ENCODE measurements at places on chromosomes 6 and 20.

- peak; percentile 50 for DNase-seq
These were observed 105.8 kb downstream of the QRSL1 start for GRCh38 chr6:106735136-106735633.

GRCh38 chr6:117272032-117272866 is 6.9 kb downstream of the VGLL2 start:
- DNase-seq = no peak

DNA sequence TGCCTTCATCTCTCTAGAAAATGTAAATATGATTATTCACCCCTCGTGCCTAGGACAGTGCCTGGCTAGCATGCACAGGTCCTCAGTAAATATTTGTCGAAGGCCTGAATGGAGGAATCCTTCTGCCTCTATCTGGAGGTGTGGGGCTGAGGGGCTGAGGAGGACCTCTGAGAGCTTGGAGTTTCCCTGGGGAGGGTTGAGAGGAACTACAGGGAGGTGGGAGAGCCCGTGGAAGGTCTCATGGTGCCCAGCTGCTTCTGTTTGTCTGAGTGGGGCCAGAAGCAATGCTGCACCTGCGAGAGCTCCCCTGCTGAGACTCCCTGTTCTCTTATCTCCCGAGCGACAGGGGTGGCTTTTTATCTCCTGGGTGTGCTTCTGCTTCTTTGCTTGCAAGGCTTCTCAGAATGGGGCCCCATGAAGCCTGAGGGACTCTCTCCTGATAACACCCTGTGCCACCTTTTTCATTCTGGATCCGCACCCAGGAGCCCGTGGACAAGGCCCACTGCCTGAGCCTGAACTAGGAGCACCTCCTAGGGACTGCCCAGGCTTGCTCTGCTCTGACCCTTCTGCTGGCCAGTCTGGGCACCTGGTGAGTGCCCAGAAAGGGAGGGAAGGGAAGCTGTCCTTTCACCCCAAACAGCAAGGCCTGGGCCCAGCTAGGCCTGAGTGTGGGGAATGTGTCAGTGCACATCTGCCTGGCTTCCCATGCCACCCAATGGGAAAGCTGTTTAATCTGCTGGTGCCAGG is 2.4 kb downstream of the SLC29A1 start:
- peak; percentile 57 for DNase-seq

GRCh38 chr6:39465539-39465938 is 143.0 kb upstream of the KCNK16 start:
- no peak for DNase-seq

DNA sequence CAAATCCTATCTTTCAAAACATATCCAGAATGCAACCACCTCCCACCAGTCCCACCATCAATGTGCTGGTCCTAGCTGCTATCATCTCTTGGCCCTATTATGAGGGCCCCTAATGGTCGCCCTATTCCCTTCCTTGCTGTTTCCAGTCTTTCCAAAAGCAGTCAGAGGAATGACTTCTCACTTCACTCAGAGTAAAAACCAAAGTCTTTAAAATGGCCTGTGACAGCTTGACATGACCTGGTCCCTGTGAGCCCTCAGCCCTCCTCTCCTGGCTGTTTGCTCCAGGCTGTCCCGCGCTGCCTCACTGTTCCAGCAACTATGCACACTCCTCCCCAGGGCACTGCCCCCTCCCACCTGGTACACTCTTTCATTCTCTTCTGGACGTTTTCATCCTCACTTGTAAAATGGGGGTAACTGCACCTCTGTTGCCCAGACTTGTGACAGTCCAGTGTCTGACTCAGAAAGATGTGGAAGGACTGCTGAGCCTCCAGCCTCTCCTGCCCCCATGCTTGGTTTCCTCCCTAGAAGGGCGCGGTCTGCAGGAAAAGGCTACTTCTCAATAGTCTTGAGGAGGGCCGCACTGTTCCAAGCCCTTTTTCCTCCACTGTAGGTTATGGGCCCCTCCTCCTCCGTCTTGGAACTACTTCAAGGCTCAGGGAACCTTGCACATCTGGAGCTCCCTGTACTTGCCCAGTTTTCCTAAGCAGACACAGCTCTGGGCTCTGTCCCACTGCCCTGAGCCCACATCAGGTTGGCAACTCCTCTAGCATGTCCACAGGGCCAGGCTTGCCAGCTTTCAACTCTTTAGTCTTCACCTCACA is 64.7 kb downstream of the MYH7B start:
- no peak for DNase-seq

- peak; percentile 19 for DNase-seq
These were observed 157.7 kb downstream of the VEGFA start for GRCh38 chr6:43927532-43928210.

DNA sequence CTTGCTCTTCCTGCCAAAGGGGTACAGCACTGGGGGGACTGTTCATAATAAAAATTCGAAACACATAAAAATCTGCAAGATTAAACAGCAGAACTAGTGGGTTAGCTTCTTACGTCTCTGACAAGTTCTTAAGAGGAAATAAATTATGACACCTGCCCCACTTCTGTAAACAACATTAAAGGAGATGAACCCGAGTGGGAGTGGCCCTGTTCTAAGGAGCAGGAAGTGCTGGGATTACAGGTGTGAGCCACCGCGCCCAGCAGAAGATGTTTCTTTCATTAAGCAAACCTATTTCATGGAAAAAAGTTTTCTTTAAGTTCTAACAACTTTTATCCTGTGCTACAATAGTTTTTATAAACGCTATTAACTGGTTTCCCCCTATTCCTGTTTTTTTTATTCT is 24.6 kb downstream of the USP45 start:
- DNase-seq = no peak

DNA sequence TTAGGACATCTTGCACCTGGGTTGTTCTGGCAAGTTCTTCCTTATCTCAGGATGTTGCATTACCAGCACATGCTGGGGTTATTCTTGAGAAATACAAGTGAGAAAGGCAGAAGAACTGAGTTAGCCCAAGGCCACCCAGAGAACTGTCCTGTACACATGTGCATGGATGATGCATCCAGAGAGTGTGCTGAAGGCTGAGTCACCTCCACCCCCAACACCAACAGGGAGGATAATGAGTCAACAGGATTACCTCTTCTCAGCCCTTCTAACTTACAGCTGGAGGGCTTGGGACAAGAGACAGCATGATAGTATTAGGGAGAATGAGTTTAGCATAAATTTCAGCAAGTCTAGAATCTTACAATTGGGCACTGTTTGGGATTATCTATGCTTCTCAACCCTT is 8.5 kb downstream of the SCGN start:
- DNase-seq = no peak

DNA sequence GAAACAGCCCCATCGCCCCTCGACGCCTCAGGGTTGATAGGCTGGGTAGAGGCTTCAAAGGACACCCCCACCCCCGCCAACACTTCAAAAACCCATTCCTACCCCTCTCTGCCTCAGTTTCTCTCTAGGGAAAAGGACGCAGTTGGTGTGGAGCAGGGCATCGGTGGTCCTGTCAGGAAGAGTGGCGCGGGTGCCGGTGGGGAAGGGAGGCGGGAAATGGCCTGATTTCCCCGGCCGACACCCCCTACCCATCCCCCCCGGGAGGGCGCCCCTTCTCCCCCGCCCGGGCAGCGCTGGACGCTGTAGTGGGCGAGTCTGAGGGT is 367 bp downstream of the NRSN2 start:
- DNase-seq = no peak

DNA sequence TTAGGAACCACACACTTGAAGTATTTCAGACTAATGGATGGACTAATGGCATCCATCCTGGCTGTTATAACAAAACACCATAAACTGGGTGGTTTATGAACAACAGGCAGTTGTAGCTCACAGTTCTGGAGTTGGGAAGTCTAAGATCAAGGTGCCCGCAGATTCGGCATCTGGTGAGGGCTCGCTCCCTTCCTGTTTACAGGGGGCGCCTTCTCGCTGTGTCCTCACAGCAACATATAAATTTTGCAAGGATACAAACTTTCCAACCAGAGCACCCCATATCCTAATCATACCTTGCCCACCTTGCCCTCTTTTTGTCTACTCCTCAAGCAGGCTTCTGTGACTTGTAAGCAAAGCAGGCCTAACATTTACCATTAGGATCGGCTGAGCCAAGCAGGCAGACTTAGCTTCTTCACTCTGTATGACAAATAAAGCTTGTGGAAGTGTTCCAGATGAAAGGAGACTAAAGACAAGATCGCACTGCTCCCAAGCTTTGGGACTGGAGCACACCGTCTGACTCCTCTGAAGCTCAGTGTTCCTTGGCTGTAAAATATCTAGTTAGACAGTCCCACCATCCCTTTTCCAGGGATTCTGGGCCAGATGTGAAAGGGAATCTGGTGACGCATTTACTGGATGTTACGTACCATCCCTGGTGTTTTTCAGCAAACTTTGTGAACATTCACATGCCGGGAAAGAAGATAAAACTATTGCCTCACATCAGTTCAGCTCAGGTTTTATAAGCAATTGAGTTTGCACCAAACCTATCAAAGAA is 34.9 kb downstream of the GFOD1 start:
- no peak for DNase-seq

GRCh38 chr6:121520337-121521163 is 85.1 kb downstream of the GJA1 start:
- no peak for DNase-seq

- no peak for DNase-seq
These were observed 1.3 kb upstream of the PPP1R16B start for GRCh38 chr20:38804221-38804620.

DNA sequence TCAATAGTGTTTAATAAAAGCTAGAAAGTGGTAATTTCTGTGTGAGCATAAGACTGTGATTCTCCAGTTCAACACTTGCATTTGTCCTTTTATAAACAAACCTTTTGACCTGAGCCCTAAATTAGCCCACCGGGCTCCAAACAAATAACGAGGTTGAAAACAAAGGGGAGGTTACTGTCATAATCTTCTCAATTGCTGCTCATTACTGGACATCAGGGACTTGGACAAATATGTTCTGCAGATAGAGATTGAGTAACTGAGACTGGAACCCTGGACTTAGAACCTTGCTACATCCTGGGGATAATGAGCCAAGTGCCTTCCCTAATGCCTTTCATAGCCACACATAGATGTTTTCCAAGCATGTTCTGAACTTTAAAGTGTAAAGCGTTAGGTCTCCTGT is 84.2 kb upstream of the PCSK2 start:
- no peak for DNase-seq

DNA sequence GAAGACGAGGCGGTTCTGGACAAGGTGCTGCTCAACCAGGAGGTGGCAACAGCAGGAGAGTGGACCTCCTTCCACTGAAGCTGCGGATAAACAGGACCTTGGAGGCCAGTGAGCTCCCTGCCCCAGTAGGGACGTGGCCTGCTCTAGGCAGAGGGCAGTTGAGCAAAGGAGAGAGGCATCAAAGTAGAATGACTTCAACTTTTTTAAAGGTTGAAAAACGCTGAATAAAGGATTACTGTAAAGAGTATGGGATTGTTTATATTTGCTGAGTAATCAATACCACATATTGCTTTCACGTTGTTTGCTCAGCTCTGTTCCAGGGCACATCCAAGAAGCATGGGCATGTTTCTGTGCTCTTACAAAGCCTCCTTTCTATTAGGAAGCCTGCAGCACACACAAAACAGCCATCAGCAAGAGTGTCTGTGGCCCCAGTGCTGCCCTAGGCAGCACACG is 48.1 kb downstream of the ERMARD start:
- DNase-seq = no peak

GRCh38 chr6:32074996-32075532 is 34.1 kb downstream of the TNXB start:
- no peak for DNase-seq

DNA sequence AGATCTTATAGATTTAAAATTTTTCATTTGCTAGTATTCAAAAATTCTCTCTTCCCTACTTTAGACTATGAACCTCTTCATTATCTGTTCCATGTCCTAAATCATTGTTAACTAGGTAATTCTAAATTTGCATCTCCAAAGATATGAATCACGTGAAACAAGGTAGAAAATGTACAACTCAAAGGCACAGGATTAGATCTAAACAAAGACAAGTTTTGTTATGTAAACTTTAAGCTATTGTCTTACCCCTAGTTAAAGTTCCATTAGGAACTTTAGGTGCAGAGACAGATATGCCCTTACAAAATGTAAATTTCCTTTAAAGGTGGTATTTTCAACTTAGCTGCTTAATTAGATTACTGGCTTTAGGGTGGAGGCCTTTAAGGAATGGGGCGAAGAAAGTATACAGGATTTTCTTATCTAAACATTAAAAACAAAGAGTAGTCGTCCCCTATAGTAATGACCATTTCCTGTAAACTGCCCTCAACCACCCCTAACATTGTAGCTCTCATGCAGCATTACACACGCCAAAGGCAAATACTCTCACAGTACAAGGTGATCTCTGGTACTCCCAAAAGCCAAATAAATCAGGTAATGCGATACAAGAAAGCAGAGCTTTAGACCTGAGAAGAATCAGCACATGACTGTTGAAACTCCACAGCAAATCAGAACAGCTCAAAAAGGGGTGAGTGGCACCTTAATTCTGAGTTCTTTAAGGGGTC is 57.4 kb upstream of the MRAP2 start:
- no peak for DNase-seq
